PC-9 (cell line): ENCODE measurements at places on chromosomes 4 and X. TPM values are rescaled to one million over a fixed set of nuclear protein-coding genes. Genes with fewer than 3 reads are reported as not detected.

The MAML3 gene
- 10.5 and 15.2 TPM in 2 replicates for total RNA-seq

The ASB11 gene
- total RNA-seq, result not detected in 2 replicates

DNA sequence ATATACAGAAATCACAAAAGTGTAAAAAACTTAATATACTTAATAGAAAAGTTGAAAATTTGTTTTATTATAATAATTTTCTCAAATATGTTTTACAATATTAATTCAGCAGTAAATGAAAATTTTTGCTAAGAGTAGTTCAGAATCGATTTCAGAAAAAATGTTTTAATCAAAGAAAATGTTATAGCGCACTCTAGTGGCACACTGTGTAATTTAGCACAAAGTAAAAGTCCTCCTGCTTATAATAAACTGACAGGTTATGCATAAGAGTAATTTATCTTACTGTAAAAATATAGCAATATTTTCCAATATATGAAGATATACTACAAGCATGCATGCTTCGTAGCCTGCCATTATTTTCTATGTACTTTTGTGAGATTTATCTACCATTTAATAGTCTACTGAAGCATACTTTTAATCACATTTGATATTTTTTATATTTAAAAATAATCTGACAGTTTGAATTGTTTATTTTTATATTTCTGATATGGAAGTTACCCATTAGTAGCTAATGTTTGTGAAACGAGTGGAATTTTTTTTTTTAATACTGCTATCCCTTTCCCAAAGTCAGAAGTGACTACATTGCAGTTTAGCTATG lies 217.9 kb upstream of the KLHL4 start:
- DNase-seq, result no peak
- no peak overlapping the region for H3K4me3 ChIP-seq
- H3K27ac ChIP-seq, result no peak overlapping the region
- H3K4me1 ChIP-seq, result no peaks in the 10 kb centered on the region

DNA sequence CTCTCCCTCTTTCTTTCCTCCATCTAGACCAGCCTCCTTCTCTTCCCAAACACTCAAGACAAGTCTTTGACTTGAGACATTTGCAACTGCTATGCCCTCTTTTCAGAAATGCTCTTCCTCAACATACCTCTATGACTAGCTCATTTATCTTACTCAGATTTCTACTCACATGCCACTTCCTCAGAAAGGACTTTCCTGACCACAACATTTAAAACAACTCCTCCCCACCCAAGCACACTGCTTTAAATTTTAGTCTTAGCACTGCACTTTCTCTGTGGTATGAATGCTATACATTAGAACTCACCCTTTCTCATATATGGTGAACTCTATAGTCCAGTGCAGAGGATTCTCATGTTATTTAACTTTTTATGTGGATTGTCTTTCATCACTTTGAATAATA lies 28.4 kb upstream of the SULT1E1 start:
- no peak overlapping the region for H3K27ac ChIP-seq
- H3K4me1 ChIP-seq, result no peaks in the 10 kb centered on the region
- no peak overlapping the region for H3K4me3 ChIP-seq
- H3K36me3 ChIP-seq, result no peaks in the 10 kb centered on the region

The CCSER1 gene
- total RNA-seq, result 4.1 and 5.9 TPM in 2 replicates

DNA sequence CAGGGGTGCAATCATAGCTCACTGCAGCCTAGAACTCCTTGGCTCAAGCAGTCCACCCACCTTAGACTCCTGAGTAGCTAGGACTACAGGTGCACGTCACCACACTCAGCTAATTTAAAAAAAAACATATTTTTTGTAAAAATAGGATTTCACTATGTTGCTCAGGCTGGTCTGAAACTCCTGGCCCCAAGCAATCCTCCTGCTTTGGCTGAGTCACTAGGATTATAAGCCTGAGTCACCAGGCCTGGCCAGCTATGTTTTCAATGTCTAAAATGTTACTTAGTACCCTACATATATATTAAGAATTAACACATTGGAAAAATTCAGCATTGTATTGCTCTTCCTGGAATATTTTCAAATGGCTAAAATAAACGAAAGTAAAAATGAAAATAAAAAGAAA lies 37.5 kb downstream of the PNPLA4 start:
- no peaks in the 10 kb centered on the region for H3K36me3 ChIP-seq
- H3K4me1 ChIP-seq, result no peaks in the 10 kb centered on the region
- no peaks in the 10 kb centered on the region for H3K27me3 ChIP-seq
- no peak overlapping the region for H3K27ac ChIP-seq

- no peaks in the 10 kb centered on the region for H3K4me1 ChIP-seq
- DNase-seq, result no peak
- H3K36me3 ChIP-seq, result no peaks in the 10 kb centered on the region
Observed at GRCh38 chr4:80592950-80593349, 257.4 kb downstream of the CFAP299 start.

The ADH1A gene
- total RNA-seq, result not detected in 2 replicates

- H3K4me3 ChIP-seq, result no peak overlapping the region
- no peaks in the 10 kb centered on the region for H3K36me3 ChIP-seq
- H3K27me3 ChIP-seq, result no peaks in the 10 kb centered on the region
Observed at GRCh38 chrX:36407836-36408235, 488.3 kb downstream of the CFAP47 start.

The CRLF2 gene
- 0.76 and 0.78 TPM in 2 replicates for total RNA-seq

The SH2D1A gene
- not detected in 2 replicates for total RNA-seq

The CXCL11 gene
- not detected in 2 replicates for total RNA-seq

- H3K4me3 ChIP-seq, result no peak overlapping the region
- no peaks in the 10 kb centered on the region for H3K36me3 ChIP-seq
- DNase-seq, result no peak
Observed at GRCh38 chr4:17494258-17495190, 17.4 kb downstream of the QDPR start.
